Pancreas (tissue), 10 donors: ENCODE measurements at places on chromosomes 13 and 19.

GRCh38 chr19:40379446-40380198 is 10.4 kb downstream of the HIPK4 start:
- DNase-seq: no peak

GRCh38 chr13:77784515-77784914 is 87.0 kb downstream of the SLAIN1 start:
- no peak for DNase-seq

GRCh38 chr19:12521996-12522395 is 29.3 kb downstream of the ZNF564 start:
- DNase-seq: no peak

GRCh38 chr19:56193981-56194640 is 3.5 kb downstream of the ZSCAN5B start:
- no peak for DNase-seq

GRCh38 chr13:106145997-106146864 is 389.2 kb downstream of the EFNB2 start:
- no peak for DNase-seq

GRCh38 chr13:100658363-100658762 is 16.2 kb downstream of the TMTC4 start:
- DNase-seq: no peak

DNA sequence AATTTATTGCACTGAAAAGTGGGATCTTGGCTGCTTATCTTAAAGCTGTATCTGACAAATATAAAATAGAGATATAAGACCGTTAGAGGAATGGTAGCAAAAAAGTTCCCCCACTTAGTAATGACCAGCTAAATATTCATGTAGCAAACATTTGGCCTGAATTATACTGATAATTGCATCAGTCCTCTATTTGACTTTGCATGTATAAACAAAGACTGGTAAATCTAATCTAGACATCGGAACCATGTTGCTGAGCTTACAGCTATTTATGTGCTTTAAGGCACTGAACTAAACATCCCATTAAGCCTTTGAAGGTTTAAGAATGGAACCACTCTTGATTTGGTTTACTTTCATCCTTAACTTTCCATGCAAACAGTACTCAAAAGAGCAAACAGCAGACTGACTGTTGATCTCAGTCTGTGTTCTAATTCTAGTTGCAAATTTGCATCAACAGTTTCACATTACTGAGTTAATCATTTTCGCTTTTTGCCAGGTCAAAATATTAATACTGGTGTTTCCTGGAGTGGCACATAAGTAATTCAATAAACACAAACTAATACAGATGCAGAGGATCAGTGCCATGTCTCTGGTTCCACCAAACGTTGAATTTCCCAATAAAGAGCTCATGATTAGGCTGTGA is 203.5 kb upstream of the HTR2A start:
- DNase-seq: no peak

DNA sequence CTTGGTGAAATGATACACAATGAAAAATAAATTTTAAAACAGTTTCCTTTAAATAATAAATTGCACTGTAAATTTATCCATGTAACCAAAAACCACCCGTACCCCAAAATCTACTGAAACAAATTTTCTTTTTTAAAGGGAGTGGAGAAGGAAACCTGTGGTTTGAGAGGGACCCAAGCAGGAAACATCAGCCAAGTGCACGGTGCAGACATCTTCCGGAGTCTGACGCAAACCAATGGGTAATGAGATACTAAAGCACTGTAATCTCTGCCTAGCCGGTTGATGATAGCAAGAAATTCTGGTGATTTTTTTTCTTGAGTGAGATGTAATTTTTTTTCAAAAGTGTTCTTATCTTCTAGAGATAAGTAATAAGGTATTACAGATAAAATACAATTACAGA is 115.4 kb downstream of the ABCC4 start:
- DNase-seq: no peak

DNA sequence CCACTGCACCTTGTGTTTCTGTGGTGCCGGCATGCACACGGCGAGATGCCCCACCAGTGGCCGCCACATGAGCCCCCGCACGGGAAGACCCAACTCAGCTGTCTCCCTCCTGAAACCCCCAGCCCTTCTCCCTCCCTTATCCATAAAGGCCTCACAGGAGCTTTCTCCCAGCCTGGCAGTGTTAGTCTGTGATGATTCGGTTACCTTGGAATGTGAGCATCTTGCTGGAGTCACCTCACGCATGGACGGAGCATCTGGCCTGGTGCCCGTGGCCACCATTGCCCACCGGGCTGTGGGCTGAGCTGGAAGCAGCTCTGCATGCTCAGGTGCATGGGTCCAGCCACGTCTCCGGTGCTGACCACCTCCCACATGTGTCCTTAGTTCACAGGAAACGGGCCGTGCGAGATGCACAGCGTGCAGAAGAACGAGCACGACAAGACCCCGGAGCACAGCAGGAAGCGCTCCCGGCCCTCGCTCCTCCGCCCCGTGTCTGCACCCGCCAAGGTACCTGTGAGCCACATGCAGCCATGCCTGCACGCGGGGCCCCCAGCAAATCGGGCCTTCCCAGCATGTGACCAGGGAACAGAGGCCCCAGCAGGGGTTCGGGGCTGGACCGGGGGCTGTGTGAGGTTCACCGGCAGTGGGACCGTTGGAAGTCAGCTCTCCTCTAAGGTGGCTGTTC is 22.0 kb downstream of the SIN3B start:
- no peak for DNase-seq
